ENCODE measurements at places on chromosomes 3 and 15. TPM values are rescaled to one million over a fixed set of nuclear protein-coding genes. Genes with fewer than 3 reads are reported as not detected.
A peak's percentile ranks its signal among the peaks of the same experiment; 100 is the strongest.

GRCh38 chr3:87358066-87358465 is 81.7 kb upstream of the POU1F1 start:
- DNase-seq = no peak

Gene ACAD9
- total RNA-seq = 35.8 TPM

DNA sequence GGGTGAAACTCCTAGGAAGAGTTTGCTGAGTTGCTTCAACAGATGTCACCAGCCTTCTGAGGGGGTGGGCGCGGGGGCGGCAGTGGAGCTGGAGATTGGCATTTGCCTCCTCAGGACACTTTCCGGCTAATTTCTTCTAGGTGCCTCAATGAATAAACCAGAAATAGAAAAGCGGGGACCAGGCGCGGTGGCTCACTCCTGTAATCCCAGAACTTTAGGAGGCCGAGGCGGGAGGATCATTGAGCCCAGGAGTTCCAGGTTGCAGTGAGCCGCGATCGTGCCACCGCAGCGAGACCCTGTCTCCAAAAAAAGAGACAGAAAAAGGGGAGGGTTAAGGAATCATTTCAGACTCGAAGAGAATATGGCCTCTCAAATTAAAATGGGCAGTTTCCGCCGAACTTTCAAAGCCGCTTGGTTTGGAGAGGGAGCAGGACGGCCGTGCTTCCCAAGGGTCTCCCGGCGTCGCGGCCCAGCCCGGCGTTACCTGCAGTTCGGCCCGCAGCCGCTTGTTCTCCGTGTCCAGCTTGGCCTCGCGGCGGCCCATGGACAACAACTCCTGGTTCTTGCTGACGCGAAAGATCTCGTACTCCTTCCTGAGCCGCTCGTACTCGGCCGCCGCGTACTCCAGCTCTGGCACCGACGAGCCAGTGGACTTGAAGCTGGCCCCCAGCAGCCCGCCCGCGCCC is 587 bp downstream of the NPHP3 start:
- no peak for DNase-seq

DNA sequence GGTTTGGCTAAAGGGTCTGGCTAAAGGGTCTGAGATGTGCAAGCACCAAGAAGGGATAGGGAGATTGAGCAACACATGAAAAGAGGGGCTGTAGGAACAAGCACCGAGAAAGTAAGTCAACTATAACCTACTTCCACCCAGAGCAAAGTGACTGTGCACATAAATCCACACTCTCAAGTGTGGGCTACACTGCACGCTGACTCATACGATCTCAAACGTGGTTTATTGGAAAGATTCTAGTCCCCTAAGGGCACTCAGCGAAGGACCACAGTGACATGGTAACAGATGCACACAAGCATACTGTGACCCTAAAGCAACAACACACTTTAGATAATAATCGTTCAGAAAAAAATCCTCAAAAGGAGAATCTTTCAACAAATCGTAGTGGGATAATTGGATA is 48.0 kb downstream of the EHHADH start:
- no peak for DNase-seq

DNA sequence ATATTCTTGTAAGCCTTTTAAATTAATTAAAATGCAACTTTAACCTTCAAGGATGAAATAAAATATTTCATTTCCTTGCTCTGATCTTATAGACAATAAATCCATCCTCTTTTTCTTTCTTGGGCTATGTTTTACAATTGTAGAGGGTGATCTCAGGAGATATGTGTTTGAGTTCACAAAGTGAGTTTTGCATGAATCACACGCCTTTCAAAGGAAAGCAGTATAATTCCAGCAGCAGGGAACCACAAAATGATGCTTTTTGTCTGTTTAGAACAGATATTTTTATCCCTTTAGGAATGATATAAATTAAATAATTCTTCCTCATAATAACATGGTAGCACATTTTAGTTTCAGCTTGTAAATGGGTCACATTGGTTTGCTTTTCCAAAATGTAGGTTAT is 191.2 kb downstream of the SEMA6D start:
- no peak for DNase-seq

- DNase-seq = peak; percentile 56
Measured at GRCh38 chr15:89177633-89178306, 43.6 kb downstream of the RLBP1 start.

DNA sequence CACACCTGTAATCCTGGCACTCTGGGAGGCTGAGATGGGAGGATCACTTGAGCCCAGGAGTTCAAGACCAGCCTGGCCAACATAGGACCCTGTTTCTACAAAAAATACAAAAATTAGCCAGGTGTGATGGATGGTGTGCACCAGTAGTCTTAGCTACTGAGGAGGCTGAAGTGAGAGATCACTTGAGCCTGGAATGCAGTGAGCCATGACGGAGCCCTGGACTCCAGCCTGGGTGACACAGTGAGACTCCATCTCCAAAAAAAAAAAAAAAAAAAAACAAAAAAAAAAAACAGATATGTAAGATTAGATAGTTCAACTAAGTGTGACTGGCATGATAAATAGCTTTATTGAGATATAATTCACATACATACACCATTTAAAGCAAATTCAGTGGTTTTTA is 9.7 kb downstream of the RBSN start:
- DNase-seq = no peak

GRCh38 chr3:37725842-37726241 is 135.8 kb upstream of the CTDSPL start:
- DNase-seq = no peak

Gene ACOX2
- 74.3 TPM for total RNA-seq

DNA sequence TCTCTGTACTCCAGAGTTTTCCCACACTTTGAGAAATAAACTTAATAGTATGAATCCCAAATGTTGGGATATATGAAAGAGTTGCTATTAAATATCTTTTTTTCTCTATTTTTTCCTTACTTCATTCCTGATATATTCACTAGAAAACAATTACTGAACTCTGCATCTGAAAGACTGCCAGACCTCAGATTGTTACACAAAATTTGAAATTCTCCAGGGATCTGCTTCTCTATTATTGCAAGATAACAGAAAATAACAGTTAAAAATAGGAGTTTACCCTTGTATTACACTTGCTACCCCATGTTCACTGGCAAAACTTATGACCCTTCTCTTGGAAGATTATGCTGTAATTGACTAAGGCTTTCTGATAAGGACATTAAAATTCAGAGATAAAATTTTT is 11.7 kb upstream of the P3H2 start:
- no peak for DNase-seq

Gene TOP2B
- total RNA-seq = 52.9 TPM
